ENCODE measurements at places on chromosomes 11 and 22.

GRCh38 chr11:38123673-38124072 lies 1525.6 kb upstream of the RAG2 start:
- DNase-seq = no peak

DNA sequence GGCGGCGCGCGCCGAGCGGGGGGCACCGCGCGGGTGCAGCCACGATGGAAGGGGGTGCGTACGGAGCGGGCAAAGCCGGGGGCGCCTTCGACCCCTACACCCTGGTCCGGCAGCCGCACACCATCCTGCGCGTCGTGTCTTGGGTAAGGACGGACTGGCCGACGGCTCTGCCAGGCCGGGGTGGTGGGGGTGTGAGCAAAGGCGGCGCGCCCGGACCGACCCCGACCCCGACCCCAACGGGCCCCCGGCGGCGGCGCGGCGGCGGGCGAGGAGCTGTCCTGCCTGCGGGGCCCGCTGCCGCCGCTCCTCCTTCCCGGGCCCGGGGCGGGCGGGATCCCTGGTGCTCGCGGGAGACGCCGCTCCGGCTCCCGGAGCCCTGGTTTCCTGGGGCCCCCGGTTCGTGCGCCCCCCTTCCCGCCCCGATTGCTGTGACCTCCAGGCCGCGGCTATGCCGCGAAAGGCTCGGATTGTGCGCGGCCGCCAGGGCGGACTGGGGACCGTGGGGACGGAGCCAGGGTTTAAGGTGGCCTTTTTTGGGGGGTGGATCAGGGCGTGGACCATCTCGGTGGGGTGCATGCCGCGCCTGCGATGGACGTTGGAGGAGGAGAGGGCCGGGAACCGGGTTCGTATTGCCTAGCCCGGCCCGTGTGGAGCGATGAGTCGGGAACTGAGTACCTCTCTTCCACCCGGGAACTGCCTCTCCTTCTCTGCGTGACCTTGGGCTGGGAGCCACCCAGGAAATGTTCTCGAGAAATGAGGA lies at the start of gene SYNGR1:
TSS of gene SYNGR1 (plus strand) at position 25 of the 760 bp plus-strand sequence. CDS start at position 45, 20 bp downstream.
- no peak for DNase-seq

DNA sequence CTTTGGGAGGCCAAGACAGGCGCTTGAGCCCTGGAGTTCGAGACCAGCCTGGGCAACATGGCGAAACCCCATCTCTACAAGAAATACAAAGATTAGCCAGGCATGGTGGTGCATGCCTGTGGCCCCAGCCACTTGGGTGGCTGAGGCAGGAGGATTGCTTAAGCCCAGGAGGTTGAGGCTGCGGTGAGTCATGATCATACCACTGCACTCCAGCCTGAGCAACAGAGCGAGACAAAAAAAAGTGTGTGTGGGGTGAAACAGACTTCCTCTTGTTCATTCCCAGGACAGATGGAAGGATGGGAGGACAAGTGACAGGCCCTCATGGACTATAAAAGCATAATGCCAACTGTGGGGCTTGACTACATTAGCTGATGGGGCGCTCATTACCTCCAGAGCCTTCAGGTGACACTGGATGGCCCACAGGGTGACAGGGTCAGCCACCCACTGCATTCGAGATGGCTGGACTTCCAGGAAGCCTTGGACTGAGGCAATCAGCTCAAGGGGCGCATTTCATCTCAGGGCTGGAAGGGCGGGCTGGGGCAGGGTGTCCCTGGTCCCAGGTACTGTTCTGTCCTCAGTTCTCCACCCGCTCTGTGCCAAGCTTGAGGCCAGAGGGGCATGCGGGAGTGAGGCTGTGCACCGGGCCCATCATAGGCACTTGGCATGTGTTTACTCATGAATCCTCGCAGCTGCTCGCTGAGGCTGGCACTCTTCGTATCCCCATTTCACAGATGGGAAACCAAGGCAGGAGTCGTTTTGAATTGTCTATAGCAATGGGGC lies 12.5 kb downstream of the NPTXR start:
- DNase-seq = no peak

- no peak for DNase-seq
These were observed 379 bp upstream of the RAB38 start for GRCh38 chr11:88175569-88176075.

DNA sequence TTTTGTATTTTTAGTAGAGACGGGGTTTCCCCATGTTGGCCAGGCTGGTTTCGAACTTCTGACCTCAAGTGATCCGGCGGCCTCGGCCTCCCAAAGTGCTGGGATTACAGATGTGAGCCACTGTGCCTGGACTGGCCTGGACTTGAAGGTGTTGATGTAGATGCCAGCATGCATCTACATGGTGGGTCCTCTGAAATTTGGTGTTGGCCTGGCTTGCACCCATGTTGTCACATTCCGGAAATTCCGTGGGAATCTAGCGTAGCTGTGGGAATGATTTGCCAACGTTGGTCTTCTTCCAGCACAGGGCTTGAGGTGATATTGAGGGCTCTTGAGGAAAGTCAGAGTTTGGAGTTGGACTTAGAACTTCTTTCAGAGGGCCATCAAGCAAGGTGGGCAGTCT lies 6.5 kb downstream of the PACS1 start:
- no peak for DNase-seq

- DNase-seq = no peak
These were observed 18.7 kb upstream of the MUC6 start for GRCh38 chr11:1055109-1055703.
